ENCODE measurements at places on chromosomes 16 and 17. TPM values are rescaled to one million over a fixed set of nuclear protein-coding genes. Genes with fewer than 3 reads are reported as not detected.

The HSD3B7 gene
- 45.6 TPM for total RNA-seq

- H3K36me3 ChIP-seq, result no peaks in the 10 kb centered on the region
- no peaks in the 10 kb centered on the region for H3K27me3 ChIP-seq
- H3K4me1 ChIP-seq, result peaks cover 2% of the 10 kb centered on the region
- no peak for DNase-seq
- no peak overlapping the region for H3K4me3 ChIP-seq
- no peak overlapping the region for H3K27ac ChIP-seq
Measured at GRCh38 chr17:59404471-59404870, 73.0 kb downstream of the YPEL2 start.

GRCh38 chr17:69864462-69864861 lies 210.6 kb upstream of the KCNJ16 start:
- H3K4me1 ChIP-seq, result no peaks in the 10 kb centered on the region
- no peak overlapping the region for H3K4me3 ChIP-seq
- H3K36me3 ChIP-seq, result no peaks in the 10 kb centered on the region
- no peaks in the 10 kb centered on the region for H3K27me3 ChIP-seq
- H3K27ac ChIP-seq, result no peak overlapping the region
- no peak for DNase-seq

DNA sequence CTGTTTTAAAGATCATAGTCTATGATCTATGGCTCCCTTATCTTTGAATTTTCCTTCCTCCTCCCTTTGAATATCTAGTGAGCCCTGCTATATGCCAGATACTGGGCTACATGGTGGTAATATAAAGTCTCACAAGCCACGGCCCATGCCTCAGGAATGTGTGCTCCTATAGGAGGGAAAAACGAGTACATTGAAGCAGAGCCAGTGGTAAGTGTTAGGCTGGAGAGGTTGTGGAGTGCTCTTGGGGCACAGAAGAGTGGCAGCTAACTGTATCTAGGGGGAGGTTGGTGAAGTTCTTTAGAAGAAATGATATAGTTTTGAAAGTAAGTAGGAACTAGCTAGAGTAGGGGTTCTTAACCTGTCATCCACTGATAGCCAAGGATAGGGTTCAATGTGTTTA lies 105.8 kb upstream of the PMFBP1 start:
- no peak for DNase-seq
- H3K4me3 ChIP-seq, result no peak overlapping the region
- H3K27ac ChIP-seq, result no peak overlapping the region
- H3K36me3 ChIP-seq, result no peaks in the 10 kb centered on the region
- H3K4me1 ChIP-seq, result no peaks in the 10 kb centered on the region
- H3K27me3 ChIP-seq, result no peaks in the 10 kb centered on the region

DNA sequence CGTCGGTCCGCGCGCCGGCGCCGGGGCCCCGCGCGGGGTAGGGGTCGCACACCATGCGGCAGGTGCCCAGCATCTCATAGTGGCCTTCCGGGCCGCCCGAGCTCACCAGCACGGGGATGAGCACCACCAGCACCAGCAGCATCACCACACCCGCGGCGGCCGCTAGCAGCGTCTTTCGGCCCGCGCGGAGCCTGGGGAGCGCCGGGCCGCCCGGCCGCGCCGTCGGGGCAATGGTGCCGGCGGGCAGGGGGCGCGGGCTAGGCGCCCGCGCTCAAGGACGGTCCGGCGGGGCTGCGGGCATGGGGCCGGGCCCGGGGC lies 237 bp downstream of the C1QL1 start:
- no peak overlapping the region for H3K27ac ChIP-seq
- peaks cover 20% of the 10 kb centered on the region for H3K4me1 ChIP-seq
- DNase-seq, result no peak
- H3K27me3 ChIP-seq, result peaks cover 46% of the 10 kb centered on the region
- H3K4me3 ChIP-seq, result no peak overlapping the region

DNA sequence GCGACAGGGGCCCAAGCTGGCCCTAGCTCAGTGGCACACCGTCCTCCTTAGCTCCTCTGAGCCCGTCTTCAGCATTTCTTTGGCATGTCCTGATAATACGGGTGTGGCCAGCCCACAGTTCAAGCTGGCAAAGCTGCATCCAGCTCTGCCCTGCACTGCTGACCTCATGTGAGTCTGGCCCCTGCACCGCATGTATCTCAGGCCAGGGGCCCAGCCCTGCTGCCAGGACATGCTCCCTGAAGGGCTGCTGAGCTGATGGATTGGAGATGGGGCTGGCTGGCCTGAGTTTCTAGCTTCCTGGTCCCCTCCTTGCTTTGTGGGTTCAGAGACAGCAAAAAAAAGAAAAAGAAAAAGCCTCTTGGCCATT lies 2.4 kb downstream of the DOC2B start:
- no peaks in the 10 kb centered on the region for H3K4me1 ChIP-seq
- no peak for DNase-seq
- H3K27me3 ChIP-seq, result peaks cover 54% of the 10 kb centered on the region
- no peak overlapping the region for H3K4me3 ChIP-seq
- no peaks in the 10 kb centered on the region for H3K36me3 ChIP-seq

DNA sequence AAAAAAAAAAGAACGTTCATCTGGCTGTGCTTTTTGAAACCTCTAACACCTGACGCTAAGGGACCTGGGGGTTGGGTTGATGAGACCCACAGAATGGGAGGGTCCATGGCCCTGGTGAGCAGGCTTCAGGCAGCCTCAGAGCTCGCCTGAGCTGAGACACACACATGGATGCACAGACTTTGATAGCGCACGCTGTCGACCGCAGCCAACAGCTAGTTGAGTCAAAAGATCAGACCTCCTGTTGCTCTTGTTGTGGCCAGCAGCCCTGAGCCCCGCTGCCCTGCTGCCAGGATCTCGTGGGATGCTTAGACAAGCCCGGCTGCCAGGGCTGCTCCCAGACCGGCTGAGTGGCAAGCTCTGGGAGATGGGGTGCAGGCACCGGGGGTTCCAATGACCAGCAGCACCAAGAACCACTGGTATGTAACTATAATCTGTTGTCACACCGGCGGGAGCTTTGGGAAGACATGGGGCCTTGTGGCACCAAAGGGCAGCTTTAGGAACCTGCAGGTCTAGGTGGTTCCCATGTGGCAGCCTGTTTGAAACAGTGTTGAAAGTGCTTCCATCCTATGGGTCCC lies 20.0 kb upstream of the MEAK7 start:
- DNase-seq, result no peak
- no peak overlapping the region for H3K27ac ChIP-seq
- H3K4me3 ChIP-seq, result no peak overlapping the region

DNA sequence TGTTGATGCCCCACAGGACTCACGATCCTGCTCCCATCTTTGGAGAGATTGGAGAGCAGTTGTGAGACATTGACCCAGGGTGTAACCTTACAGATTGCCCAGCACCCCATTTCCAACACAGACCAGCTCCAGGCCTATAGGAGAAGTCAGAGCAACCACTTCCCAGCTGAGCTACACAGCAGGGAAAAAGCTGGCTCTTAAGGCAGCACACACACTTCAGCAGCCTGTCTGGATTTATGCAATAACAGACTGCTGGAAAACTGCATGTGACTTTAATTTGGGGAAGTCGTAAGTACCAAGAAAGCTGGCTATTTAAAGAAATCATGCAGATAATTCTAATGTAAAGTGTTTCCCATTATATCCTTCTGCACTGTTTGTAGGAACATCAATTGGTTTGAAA lies 30.8 kb downstream of the NOG start:
- no peak overlapping the region for H3K4me3 ChIP-seq
- no peaks in the 10 kb centered on the region for H3K4me1 ChIP-seq
- H3K27ac ChIP-seq, result no peak overlapping the region
- no peak for DNase-seq
- H3K36me3 ChIP-seq, result no peaks in the 10 kb centered on the region
